ENCODE measurements at places on chromosomes 6 and 20.

DNA sequence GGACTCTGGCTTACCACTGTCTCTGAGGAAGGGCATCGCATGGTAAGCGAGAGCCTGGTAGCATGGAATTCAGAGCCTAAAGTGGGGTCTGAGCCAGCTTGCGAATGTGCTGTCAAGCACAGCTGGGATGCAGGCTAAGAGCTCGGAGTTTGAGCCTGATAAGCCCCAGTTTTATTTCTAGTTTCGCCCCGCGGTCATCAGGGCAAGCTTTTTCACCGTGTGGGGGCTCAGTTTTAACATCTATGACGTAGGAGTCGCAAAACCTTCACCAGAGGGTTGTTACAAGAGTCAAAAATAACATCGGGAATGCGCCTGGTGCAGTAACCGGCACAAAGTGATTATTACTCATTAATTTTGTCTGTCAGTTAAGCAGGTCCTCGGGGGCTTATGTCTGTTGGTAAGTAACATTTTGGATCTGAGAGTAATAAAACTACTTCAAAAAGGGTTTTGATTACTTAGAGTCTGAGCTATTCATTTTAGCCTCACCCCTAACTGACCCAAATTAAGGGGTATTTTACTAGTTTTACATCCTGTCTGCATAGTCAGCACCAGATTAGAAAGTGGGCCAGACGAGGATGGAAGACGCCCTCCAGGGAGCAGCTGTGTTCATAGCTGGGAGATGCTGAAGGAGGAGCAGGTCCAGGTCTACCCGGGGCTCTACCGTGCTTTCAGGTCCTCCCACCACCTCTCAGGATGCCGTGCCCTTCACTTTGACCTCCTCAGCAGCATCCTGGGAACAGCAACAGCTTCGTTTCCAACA, 29.7 kb downstream of the SLC22A23 start:
- DNase-seq, result no peak

- DNase-seq, result no peak
Measured at GRCh38 chr6:19597809-19598320, 239.3 kb upstream of the ID4 start.

- no peak for DNase-seq
Measured at GRCh38 chr6:118893064-118893806, 717 bp upstream of the ASF1A start.

- no peak for DNase-seq
Measured at GRCh38 chr6:16822529-16822928, 61.3 kb upstream of the ATXN1 start.

DNA sequence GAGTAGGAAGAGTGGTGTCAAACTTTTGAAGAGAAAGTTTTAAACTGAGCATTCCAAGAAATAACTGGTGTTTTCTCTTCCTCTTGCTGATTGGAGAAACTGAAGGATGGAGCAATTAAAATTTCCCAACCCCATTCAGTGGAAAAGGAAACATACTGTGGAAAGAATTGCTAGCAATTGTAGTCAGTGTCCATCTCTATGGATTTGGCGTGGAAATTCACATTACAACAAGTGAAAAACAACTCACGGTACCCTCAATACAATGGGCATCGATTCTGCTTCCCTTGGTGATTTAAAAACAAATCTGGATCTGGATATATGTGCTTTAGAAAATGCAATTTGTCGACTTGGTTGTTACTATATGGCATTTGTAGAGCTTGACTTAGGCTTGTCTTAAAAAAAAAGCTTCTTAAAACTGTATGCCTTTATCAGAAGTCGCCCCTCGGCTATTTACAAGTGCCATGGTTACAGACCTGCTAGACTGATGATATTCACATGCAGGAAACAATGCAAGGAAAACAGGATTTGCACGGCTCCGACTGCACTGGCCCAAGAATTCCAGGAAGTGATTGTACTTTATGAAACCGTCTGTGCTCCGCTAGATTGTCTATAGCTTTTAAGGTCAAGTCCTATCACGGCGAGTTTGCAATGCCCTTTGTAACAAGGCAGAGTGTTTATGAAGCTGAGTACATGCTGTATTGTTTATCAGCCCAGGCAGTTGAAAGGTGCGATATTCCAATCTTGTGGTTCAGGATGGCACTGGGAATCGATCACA, 131.7 kb upstream of the PHACTR1 start:
- no peak for DNase-seq

DNA sequence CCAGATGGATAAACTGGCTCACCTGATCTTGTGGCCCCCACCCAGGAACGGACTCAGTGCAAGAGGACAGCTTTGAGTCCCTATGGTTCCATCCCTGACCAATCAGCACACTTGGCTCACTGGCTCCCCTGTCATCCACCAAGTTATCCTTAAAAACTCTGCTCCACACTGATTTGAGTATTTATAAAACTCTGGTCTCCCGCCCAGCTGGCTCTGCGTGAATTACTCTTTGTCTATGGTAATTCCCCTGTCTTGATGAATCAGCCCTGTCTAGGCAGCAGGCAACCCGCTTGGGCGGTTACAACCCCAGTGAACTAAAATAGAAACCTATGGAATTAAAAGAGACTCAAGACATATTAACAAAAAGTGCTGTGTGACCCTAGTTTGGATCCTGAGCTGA, 38.1 kb upstream of the CD83 start:
- no peak for DNase-seq

- DNase-seq, result no peak
Measured at GRCh38 chr20:6784210-6784631, 16.7 kb downstream of the BMP2 start.

DNA sequence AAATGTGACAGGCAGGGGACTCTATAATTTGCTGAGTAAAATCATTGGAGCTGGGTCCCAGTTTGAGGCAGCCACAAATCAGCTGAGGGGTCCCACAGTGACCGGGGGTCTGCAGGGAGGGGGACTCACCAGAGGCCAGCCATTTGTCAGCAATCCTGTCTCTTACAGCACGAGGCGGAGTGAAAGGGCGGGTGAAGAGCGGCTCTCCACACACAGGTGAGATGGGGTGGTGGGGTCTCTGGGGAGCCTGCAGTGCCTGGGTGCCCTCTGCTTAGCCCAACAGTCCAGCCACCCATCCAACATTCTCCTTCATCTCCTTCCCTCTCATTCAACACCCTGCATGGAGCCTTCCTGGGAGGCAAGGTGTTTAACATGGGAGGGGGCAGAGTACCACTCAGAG, 728 bp downstream of the TMC2 start:
- DNase-seq, result no peak

DNA sequence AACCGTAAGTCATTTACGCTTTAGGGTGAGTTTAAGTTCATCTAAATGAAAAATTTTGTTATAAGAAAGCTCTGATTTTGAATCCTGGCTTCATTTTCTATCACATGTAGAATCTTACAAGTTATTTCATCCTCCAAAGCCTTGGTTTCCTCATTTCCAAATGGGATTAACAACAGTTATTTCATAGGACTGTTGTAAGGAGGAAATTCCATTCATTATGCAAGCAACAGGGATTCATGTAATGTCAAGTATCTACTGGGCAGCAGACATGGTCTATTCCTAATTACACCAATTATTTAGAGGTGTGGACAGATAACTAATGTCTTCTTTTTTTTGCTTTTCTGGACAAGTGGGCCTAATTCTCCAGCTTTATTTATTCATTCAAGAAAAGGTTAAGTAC, 154.0 kb downstream of the PDSS2 start:
- DNase-seq, result no peak

GRCh38 chr6:111862741-111863140, 10.5 kb downstream of the FYN start:
- no peak for DNase-seq
